ENCODE measurements at places on chromosomes 2 and 18.

DNA sequence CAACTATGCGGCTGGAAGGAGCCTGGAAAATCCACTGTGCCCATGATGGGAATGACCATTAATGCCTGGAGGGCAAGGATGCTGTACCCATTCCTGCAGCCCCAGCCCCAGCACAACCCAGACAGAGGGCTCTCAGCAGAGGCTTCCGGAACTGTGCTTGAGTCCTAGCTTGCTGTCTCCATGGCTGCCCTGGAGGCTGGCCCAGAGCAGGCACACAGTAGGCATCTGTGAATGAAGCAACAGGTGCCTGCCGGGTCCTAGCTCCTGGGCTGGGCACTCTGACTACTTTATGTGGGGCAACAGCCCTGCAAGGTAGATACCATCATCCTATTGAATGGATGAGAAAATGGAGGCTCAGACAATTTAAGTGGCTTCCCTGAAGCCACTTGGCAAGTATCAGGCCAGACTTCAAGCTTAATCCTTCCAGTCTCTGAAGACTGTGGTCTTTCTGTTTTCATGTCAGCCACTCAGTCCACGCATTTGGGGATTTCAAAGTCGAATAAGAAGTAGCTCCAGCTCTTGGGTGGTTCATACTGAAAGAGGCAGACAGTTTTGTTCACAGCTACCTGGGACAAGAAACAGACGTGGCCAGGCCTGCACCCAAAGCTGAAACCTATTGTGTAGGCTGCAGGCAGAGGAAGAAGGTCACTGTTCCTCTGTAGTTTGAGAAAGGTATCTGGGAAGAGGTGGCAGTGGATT, 237.5 kb downstream of the ZBTB7C start:
- DNase-seq = no peak

GRCh38 chr2:66127656-66128055, 307.3 kb upstream of the MEIS1 start:
- DNase-seq = no peak

DNA sequence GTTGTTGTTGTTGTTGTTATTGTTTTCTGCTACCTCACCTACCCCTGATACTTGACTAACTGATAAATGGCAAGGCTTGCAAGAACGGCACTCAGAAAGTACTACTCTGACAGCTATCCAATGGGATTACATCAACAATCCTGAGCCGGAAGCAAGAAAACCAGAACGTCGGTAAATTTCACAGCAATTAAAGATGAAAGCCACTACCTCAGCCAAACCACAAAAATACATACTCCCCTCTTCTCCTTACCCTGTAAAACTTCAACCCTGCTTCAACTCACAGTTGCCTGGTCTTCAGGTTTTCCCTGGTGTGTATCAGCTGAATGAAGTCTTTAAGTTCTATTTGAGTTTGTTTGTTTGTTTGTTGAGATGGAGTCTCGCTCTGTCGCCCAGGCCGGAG, 293.7 kb upstream of the RND3 start:
- DNase-seq = no peak

GRCh38 chr18:58362027-58362575, 266.8 kb downstream of the ALPK2 start:
- no peak for DNase-seq

DNA sequence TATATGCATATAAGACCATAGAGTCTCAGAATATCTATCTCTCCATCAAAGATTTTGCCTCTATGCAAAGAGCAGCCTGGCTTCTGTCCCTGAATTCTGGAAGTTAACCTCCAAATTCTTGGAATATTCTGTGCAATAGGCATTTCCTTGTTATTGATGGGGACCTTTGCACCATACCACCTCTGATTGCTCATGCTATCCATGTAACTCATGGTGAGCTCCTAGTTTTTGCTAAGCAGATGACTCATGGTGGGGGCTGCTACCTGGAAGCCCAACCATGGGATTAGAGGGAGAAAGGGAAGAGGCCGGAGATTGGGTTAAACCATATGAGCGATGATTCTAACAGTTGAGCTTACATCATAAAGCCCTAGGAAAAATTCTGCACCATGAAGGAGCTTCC, 310.2 kb upstream of the FIGN start:
- DNase-seq = no peak

GRCh38 chr18:46560671-46561045, 96.4 kb downstream of the LOXHD1 start:
- no peak for DNase-seq

DNA sequence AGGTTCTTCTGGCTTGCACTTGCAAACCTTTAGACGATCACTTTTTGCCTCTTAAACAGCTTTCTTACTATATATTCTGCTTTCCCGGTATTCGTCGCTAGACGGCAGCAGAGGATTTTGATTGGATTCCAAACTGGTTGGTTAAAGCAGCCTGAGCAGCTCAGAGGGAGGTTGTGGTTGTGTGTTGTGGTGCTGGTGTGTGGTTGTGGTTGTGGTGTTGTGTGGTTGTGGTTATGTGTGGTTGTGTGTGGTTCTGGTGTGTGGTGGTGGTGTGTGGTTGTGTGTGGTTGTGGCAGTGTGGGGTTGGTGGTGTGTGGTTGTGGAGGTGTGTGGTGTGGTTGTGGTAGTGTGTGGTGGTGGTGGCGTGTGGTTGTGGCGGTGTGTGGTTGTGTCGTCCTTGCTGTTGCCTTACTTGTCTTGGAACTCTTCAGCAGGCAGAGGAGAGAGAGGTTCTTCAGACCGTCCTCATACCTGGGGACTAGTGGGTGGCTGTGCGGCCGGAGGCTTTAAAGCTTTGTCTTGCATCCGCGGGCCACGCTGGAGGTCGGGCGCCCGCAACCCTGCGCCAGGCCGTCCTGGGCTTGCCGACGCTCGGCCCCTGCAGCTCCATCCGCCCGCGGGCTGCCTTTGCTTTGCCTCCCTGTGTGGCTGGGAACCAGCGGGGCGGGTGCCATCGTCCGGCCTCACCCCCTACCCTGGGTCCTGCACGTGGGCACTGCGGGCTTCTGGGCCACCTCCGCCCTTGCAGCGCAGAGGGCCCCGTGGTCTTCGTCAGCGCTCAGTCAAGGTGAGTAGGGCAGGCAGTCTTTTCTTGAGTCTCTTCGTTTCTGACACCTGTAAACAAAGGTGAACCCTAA, 190.8 kb downstream of the ARHGAP28 start:
- no peak for DNase-seq

DNA sequence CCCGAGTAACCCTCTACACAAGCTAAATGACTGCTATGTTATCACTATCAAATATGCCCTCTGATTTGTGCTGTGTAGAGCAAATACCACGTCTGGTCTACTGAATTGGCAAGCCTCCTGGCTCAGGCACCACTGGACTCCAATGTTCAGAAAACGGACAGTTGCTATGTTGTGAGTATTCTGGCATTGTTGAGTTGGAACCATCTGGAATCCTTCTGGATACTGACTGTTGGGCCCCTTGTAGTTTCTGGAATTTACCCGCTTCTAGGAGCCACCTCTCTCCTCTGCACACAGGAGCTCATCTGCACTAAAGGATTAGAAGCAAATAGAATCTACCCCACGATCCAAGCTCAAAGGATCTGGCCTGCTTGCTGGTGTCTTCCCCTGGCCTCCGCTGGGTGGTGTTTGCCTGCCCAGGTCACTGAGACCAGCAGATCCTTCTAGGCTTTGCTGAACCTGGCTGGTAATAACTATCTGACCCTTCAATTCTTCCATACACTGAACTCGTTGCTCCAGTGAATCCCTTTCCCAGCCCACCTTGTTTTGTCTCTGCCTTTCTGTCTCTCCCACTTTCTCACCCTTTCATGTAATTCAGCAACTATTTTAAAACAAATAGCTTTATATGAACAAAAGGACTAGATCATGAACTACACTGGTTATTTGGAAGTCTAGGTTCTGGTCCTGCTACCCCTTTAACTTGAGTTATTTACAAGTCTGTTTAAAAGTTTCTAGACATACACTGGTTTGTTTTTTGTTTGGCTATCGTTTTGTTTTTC, 2.1 kb upstream of the HAAO start:
- DNase-seq = no peak

- no peak for DNase-seq
Observed at GRCh38 chr18:13461936-13462335, 243.4 kb downstream of the LDLRAD4 start.

- no peak for DNase-seq
Observed at GRCh38 chr18:9260388-9261380, 73.9 kb upstream of the TWSG1 start.

DNA sequence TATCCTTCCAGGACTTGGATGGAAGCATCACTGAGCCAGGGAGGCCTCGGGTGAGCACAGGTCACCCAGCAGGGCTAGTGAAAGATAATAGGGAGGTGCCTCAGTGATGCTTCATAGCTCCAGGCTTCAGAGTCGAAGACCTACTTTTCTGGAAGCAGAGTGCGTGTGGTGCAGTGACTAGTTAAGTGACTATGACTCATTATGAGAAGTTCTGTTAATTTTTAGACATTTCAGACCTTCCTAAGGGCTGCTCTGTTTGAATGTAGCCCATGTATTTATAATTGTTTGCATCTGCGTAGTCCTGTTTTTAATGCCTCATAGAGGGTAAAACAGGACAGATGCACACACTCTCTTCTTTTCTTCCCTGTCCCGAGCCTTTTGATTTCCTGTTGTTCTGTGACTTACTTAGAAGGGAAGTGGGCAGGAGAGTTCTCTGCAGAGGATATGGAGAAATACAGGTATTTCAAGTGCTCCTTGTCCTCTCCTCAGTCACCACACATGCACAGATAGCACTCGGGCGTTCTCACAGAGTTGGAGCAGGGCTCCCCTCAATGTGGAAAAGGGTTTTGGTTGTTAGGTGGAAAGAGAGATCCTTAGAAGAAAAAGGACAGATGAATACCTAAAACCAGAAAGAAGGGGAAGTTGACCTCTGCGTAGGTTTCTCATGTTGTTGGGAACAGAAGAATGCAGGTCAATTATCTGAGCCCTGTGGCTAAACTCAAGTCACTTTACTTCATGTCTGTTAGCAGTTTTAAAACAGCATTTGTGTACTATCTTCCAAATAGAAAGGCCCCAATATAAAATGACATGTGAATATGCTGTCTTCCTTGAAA, 34.7 kb downstream of the RALB start:
- no peak for DNase-seq

GRCh38 chr2:174568425-174568824, 29.2 kb downstream of the WIPF1 start:
- DNase-seq = no peak

DNA sequence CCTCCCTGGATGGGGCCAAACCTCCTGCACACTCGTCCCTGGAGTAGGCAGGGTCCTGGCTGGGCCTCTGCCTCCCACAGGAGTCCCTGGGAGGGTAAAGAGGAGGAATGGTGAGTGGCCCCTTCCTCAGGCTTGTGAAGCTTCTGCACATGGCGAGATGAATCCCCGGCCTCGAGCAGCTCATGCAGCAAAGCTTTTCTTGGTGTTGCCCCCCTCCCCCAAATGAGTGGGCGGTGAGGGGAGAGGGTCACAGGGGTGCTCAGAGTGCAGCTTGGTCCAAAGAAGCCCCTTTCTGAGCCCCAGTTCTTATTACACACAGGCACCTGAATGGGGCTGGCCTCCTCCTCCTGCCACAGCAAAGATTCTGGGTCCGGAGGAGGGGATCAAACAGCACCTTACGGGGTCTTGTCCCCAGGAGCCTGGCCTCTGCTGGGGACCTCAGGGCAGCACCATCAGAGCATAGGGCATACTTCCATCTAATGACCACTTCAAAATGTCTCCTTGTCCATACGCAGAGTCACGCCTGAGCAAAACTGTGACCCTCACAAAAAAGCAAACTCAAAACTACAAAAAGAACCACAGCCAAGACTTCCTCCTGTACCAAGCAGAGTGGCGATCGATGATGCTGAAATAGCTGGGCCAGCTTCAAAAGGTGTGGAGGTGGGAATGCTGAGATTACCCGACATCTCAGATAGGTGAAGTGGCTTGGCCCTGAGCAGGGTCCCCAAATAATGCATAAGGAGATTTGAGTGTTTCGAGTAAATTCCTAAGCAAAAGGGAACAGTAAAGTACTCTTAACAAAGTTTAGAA, 148.4 kb upstream of the TWIST2 start:
- no peak for DNase-seq

DNA sequence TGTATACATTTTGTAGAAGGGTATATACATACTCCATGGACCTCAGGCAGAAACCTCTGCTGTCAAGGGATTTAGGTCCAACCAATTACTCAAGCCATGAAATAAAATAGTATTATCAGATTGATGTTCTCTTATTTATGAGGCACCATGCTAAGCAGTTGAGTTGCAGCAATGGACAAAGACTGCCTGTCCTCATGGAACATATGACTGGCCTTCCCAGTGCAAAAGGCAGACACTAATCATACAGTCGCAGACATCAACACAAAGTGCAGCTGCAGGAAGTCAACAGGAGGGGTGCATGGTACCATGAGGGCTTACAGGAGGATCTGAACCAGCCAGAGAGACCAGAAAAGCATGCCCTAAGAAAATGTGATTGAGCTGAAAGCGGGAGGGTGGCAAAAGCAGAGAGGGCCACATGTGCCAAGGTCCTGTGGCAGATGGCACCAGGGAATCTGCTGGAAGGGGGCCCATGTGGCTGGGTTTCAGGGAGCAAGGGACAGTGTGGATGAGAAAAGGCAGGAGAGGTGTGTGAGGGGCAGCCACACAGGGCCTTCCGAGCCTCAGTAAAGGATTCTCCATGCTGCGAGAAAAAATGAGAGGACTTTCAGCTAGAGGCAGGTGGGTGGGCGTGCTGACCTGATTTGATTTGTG, 61.4 kb upstream of the RNF152 start:
- DNase-seq = no peak

- DNase-seq = no peak
Observed at GRCh38 chr2:217430916-217431576, 571.2 kb upstream of the TNP1 start.

DNA sequence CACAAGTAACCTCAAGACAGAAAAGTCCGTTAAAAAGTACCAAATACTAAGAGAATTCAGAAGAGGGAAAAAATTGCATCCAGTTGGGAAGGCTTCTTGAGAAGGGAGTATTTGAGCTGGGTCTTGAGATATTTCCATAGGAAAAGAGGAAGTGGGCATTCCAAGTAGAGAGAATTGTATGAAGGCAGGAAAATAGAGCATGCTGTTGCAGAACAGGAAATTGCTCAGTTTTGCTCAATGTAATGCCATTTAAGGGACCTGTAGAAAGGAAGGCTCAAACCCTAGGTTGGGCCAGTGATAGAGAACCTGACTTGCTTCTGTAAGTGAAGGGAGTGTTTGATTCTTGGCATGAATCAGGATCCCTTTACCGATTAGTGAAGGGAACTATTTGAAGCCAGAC, 1.0 kb upstream of the ZC3H8 start:
- no peak for DNase-seq

DNA sequence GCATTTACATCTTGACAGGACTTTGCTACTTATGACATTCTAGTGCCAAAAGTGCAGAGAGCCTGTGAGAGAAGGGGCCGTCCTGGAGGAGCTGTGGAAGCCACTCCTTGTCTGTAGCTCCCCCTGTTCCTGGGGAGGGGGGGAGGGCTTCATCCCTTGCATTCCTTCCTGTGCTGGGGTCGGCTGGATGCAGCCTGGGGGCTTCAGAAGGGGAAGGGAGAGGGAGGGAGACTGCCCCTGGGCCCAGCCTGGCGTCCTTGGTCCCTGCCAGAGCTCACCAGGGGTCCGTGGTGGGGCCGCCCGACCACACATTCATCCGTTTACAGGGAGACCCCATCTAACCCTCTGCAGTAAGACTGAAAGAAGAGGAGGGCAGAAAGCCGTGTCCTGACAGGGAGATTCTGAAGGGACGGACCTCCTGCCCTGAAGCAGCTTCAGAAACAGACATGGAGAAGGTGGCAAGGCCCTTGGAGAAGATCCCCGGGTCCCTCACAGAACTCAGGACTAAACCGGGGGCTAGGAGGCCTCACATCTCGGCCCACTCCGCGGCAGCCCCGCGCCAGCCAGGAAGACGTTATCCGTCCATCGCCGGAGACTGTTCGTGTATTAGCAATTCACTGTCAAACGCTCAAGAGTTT, 258.3 kb upstream of the SALL3 start:
- DNase-seq = no peak
